Panc1 (cell line): ENCODE measurements at places on chromosomes 2 and 18. TPM values are rescaled to one million over a fixed set of nuclear protein-coding genes. Genes with fewer than 3 reads are reported as not detected.

Gene ALPG
- total RNA-seq = 65.3 TPM

DNA sequence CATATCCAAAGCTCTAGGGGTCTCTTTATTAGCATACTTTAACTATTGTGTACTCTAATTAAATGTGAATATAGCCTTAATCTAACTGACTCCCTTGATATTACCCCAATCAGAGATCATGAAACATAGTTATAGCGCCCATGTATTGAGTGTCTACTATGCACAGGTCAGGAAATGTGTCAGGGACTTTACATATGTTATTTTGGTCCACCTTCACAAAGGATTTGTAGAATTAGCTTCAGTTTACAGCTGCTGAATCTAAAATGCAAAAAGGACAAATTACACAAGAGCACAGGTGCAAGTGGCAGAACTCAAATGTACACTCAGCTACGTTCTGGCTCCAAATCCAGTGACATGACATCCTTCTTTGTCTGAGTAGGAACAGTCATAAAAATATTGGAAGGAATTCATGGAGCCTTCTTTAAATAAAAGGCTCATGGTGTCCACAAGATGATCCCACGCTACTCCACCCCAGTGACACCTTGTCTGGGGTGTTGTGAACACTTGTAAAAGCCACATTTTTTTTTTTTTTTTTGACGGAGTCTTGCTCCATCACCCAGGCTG, 38.7 kb upstream of the ATL2 start:
- no peak for DNase-seq

DNA sequence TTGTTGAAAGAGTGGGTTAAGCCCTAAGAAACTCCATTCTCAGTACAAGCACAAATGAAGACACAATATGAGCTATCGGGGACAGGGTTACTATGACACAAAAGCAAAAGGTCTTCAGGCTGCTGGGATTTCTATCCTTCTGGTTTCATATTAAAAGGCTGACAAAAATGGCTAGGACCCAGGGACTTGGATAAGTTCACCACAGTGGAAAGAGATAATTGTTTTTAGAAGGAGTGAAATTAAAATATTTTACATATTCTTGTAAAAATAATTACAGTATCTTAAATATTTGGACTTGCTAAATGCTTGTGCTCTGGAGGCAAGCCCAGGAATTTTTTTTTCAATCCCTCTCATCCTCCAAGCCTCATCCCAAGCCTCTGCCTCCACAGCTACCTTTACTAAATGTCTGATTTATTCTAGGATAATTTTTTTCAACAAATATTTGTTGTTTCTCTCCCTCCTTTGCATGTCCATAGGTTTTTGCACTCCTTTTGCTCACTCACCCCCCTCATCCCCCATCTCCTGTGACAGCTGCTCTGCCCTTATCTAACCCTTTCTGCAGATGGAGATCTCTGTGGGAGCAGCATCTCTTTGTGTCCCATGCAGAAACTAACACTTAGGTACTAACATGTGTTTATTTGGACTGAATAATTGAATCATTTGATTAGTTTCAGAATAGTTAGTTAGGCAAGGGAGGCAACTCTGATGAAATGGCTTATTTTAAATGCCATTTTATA, 47.8 kb upstream of the NABP1 start:
- DNase-seq = no peak

Gene GALR1
- total RNA-seq = not detected

DNA sequence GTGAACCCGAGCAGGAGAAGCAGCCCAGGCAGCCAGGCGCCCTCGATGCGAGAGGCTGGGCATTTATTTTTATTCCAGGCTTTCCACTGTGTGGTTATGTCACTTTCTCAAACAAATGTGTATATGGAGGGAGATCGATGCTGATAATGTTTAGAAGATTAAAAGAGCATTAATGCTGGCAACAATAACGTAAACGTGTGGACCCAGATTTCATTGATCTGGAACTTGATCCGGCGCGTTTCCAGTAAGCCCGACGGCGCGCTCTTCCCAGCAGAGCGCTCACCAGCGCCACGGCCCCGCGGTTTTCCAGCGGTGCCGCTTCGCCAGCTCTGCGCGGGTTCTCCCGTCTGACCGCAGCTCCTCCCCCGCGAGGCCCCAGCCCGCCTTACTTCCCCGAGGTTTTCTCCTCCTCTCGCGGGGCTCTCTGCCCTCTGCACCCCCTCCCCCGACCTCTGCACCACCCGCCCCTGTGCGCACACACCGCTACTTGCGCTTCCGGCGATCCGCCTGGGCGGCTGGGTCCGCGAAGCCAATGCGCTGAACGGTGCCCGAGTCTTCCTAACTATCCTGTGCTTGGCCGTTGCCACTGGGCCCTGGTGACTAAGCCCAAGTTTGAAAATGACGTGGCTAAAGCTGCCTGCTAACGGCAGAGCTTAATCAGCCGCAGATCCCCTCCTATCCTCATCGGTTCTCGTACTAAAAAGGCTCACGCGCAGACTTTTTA, 6.1 kb downstream of the ONECUT2 start:
- DNase-seq = no peak

DNA sequence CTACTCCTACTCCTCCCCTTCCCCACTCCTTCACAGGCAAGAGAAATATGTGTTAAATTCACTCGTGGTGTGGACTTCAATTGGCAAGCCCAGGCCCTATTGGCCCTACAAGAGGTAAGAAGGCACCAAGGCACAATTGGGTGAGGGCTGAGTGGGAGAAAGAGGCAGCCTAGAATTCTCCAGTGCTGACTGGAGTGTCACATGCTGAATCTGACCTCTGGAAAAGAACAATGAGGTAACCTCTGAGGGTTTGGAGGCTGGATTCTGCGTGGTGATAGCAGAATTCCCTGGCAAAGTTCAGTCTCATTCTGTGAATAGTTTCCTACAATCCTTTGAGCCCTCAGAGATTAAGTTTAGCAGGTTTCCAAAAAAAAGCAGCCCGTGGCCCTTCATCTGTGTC, 6.9 kb downstream of the CENPA start:
- DNase-seq = no peak

- DNase-seq = no peak
Measured at GRCh38 chr18:56678836-56679565, 27.8 kb downstream of the WDR7 start.

- peak; percentile 45 for DNase-seq
Measured at GRCh38 chr2:233919938-233920337, 2.8 kb downstream of the TRPM8 start.

Gene TBC1D8
- 139 TPM for total RNA-seq

- no peak for DNase-seq
Measured at GRCh38 chr2:197054437-197054836, 127.9 kb upstream of the PGAP1 start.

Gene MCEE
- total RNA-seq = 4.8 TPM

Gene MFSD2B
- 0.23 TPM for total RNA-seq
